ENCODE measurements at places on chromosomes 11 and 22.

DNA sequence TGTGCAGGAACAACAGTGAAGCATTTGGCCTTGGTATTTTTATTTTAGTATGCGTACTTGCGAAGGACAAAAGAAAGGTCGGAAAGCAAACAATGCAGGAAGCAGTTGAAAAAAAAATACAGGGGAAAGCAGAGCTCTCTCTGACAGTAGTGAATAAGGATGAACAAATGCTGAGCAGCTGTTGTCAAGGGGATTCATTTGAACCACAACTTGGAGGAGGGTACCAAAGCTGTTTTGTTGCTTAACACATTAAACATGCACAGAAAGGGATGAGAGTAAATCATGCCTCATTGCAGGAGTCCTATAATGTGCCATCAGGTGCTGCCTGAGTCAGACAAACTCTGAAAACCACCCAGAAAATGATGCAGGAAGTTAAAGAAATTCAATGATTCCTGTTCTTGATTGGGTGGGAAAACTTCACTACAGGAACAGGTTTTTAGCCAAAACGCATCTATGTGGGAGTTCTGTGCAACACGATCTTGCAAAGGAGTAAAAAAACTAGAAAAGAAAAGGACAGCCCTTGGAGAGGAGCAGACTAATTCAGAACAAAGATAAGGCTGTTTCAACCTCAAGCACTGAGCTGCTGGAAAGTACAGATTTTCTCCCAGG, 2113.5 kb downstream of the LRRC4C start:
- no peak for DNase-seq

GRCh38 chr11:79510960-79511359, 70.1 kb upstream of the TENM4 start:
- DNase-seq = no peak

GRCh38 chr22:44167501-44167900, 13.2 kb upstream of the PARVG start:
- no peak for DNase-seq

DNA sequence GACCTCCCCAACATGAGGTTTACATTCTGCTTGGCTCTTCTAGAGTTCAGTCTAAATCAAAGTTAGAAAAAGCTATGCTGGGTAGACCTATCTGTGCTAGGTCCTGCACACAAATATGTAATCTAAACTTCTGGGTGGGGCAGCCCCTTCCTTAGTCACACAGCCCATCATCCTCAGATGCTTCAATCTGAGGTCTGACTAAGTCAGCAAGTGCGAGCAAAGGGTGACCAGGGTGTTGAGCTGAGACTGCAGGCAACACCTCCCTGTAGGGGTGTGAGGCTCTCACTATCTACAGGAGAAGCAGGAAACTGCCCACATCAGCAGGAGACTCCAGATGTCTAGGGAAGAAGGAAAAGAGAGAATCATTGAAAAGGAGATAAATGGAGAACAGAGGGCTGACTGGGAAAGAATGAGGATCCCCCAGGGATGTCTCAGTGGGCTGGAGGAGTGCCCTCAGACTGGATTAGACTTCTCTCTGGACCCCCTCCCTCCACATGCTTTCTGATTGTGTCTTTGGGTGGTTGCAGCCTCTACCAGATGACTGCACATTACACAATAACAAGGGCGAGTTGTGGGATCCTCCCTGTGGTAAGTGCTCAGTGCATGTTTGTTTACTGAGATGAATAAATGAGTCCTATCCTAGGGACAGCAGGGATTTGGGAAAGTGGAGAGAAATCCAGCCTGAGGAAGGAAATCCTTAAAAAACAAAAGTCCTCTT, 266.2 kb upstream of the PLET1 start:
- peak; percentile 18 for DNase-seq

DNA sequence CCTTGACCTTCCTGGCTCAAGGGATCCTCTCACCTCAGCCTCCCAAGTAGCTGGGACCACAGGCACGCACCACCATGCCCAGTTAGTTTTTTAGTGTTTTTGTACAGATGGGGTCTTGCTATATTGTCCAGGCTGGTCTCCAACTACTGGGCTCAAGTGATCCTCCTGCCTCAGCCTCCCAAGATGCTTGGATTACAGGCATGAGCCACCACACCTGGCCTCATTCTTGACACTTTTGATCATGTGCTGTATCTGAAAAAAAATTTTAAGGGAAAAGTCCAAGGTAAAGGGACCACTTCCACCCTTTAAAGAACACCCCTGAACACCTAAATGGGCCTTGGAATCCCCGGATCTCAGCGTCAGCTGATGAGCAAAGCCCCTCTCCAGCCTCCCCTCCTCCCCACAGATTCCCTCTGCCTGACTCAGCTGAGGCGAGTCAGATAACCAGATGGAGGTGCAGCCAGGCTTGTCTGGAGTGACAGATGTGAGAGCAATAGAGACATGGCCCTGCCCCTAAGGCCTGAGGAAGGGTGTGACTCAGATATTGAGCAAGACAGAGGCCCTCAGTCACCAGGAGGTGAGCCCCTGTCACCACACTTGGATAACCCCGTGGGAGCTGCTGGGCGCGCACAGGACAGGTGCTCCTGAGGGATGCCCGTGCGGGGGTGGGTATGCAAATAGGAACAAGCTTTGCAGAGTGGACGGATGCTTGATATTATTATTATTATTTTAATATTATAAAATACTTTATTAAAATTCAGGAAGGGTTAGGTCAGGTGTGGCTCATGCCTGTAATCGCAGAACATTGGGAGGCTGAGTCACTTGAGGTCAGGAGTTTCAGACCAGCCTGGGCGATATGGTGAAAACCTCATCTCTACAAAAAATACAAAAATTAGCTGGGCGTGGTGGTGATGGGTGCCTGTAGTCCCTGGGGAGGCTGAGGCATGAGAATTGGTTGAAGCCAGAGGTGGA, 5.0 kb upstream of the CCDC88B start:
- no peak for DNase-seq

GRCh38 chr11:122365610-122366360, 249.8 kb upstream of the BLID start:
- DNase-seq = no peak

DNA sequence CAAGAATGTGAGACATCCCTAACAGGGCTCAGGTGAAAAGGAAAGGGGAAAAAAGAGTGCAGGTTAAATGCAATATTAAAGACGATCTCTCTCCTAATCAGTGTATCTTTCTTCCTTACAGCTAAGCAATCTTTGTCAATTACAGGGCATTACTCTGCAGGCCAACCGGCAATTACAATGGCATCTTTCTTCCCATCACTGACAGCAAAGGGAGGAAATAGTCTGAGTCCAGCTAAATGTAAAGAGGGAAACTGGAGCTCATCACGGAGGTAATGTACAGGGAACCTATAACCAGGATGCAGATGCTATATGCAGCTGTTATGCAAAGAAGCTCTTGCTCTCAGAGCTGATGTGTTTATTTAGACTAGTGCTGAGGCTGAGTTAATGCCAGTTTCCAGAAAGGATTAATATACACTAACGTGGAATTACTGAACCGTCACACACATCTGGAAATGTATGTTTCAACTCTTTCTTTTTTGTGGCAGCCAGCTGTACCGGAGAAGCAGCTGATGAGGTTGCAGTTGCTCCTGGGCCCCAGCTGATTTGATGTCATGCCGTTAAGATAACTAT, 121.6 kb downstream of the KIRREL3 start:
- DNase-seq = no peak

- DNase-seq = no peak
Observed at GRCh38 chr22:17921871-17922821, 102.2 kb downstream of the MICAL3 start.

- DNase-seq = no peak
Observed at GRCh38 chr11:35250192-35250591, 111.2 kb downstream of the CD44 start.

- no peak for DNase-seq
Observed at GRCh38 chr11:86636275-86636674, 36.1 kb downstream of the ME3 start.

- no peak for DNase-seq
Observed at GRCh38 chr22:20779818-20780158, 5.9 kb downstream of the SERPIND1 start.

DNA sequence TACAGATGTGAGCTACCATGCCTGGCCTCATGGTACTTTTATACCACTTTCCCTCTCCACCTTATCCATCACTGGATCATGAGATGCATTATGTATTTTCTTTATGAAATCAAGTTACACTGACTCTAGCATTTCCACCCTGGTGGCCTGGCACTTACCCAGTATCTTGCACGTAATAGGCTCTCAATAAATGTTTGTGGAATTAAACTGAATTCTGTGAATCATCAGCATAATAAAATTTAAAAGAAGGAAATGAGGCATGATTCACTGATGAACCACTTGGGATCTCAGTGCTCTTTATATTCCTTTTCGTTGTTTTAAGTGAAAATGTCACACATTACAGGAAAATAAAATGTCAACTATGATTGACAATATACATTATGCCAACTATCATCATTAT, 25.1 kb downstream of the ADM start:
- no peak for DNase-seq

GRCh38 chr22:37273126-37273845, 9.0 kb upstream of the CYTH4 start:
- DNase-seq = no peak
